ENCODE measurements at places on chromosomes 16 and 17.

GRCh38 chr17:59347975-59348391 is 16.5 kb downstream of the YPEL2 start:
- DNase-seq = no peak

DNA sequence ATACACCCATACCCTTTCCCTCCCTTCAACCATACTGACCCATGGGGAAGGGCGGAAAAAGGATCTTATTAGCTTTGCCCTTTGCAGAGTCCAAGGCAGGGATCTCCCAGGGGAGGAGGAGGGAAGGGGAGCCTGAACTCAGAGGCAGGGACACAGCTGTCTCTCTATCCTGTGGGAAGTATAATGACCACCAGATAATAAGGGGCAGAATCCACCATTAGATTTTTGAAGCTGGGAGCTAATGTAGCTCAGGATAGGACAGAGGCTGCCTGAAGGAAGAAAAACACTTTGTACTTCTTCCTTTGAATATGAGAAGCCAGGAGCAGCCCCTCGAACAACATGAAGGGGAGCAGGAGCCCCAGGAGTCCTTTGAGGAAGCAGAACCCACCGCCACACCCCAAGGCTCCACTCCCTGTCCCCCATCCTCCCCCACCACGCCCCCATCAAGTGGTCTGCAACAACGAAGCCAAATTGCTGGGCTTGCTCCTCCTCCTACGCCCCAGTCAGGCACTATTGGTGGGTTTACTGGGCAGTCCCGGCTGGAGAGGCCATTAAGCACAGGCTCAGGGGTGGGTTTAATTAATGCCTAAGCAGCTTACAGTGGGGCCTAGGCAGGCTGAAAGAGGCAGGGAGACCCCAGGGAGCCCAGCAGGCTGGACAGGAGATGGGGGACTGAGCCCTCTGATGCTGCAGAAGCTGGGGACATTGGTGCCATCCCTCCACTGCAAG is 5.3 kb downstream of the MPP2 start:
- no peak for DNase-seq

GRCh38 chr17:75552425-75553294 is 27.2 kb downstream of the LLGL2 start:
- DNase-seq = no peak

DNA sequence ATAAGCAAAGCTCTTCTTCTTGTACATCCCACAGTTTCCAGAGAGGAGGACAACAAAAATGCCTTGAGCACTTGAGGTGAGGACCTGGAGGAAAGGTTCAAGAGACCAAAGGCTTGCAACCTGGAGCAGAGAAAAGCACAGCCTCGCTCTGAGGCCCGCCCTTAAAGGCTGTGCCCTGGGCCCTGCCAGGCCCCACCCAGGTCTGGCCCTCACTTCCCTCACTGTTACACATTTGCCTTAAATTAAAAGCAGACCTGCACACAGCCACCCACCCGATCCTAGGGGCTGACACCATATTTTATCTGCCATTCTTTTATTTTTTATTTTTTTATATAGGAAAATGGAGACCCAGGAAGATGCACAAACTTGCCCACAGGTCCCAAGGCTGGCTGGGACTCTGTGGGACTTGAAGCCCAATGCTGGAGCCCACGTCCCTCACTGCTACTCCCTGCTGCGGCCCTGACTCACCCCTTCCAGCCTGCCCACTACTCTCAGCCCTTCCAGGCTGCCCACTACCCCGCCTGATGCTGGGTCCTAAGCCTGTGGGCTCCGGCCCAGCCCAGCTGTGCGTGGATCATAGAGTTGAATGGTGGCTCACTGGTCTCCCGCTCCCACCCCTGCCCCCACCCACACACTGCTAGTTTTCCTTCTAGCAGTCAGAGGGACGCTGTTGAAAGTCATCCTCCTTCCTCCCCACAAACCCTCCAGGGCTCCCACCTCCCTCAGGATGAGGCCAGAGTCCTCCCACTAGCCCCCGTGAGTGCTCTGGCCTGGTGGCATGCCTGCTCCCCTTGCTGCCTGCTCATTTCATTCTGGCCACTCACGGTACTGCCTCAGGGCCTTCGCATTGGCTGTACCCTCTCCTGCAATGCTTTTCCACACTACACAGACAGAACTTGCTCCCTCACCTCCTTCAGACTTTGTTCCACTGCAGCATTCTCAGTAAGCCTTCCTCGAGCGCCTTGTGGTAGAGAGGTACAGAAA is 77.6 kb upstream of the MED9 start:
- no peak for DNase-seq

DNA sequence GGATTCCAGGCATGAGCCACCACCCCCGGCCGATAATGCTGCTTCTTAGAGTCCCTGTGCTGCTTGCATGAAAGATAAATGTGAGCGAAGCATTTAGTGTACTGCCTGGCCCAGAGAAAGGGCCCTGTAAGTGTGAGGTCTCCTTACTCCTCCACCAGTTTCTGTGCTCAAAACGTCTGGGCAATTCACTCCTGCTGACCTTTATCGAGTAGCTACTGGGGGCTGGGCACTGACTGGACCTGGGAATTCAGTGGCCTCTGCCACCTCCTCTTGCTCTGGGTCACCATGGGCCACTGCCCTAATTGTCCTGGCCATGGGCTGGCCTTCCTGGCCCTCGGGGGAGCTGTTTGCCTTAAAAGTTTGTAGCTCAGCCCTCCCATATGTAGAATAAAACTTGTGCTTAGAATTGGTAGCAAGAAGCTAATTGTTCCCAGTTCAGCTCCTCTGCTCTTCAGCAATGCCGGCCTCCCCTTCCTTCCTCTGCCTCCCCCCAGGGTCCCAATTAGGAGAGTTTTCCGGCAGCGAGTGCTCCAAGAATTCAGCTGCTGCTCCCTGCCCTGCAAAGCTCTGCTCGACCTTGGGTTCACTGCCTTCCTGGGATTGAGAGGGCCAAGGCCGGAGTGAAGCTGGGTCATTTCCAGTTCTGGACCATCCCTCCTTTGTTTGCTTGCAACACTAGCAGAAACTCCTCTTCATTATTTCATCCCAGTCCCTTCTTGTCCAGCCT is 98.9 kb upstream of the CDC42EP4 start:
- no peak for DNase-seq

All from activated T-cell treated with anti-CD3 and anti-CD28 coated beads, Interleukin-2, amount 50 U/mL, for 4 hours (primary cell).